Naive B cell (primary cell): ENCODE measurements at places on chromosomes 6 and 20.

DNA sequence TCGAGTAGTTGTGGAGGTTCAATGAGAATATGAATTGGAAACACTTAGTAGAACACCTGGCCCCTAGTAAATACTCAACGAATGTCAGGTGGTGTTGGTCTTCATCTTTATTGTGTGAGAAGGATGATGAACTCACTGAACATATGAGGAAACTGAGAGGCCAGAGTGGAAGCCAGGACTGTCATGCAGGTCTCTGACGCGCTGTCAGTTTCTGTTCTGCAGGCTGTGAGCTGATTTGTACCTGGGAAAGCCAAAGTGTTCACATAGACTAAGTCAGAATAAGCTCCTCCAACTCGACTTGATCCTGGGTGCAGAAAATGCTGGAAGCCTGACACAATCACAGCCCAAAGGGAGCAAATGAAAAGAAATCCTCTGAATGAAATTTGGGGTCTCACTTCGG lies 222.2 kb downstream of the LY86 start:
- peak; percentile 39 for DNase-seq

- no peak for DNase-seq
These were observed 154.6 kb downstream of the SASH1 start for GRCh38 chr6:148497257-148497656.

- DNase-seq = no peak
These were observed 276.5 kb downstream of the CDC5L start for GRCh38 chr6:44663860-44664634.

DNA sequence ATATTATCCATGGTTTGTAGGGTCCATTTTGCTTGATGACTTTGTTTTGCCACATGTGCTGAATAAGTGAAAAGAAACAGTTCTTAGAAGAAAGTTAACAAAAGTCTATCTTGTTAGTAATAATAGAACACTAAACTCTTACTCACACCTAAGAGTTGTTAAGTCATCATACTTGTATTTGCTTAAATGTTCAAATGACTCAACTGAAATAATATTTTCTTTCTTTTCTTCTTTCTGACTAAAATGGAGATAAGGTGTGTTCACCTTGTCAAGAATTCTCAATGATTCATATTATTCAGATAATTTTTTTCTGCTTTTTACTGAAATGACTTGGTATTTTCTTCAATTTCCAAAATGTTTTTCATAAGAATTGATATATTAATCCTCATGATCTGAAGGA lies 327.2 kb downstream of the HTR1B start:
- DNase-seq = no peak

- no peak for DNase-seq
These were observed 207.8 kb downstream of the OTOR start for GRCh38 chr20:16955971-16956370.

DNA sequence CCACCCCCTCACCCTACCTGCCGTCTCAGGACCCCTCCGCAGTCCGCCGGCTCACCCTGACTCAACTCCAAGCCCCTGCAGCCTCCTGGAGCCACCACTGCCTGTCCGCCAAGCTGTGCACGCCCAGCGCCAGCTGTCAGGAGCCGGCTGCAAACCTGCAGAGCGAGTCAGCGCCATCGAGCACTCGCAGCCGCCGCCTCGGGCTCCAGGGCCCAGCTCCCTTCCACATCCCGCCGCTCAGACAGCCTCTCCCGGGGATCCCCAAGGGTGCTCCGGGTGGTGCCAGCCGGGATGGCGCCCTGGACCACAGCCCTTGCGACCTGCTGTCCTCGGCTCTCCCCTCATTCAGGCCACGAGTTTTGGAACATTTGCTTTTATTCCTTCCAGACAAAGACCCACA lies 4.3 kb downstream of the TNNC2 start:
- no peak for DNase-seq

- DNase-seq = no peak
These were observed 127.5 kb downstream of the EYA4 start for GRCh38 chr6:133368664-133369063.

DNA sequence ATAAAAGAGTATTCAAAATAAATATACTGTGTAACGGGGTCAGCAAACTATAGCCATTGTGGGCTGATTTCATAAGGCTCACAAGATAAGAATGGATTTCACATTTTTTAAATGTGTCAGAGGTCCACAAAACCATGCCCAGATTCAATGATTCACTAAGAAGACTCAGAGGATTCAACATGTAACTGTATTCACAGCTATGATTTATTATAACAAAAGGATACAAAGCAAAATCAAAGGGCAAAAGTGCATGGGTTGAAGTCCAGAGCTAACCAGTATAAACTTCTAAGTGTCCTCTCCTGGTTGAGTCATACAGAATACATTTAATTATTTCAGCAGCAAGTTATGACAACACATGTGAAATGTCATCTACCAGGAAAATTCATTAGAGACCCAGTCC lies 49.2 kb downstream of the TBC1D32 start:
- DNase-seq = no peak

- DNase-seq = no peak
These were observed 175.4 kb upstream of the FLRT3 start for GRCh38 chr20:14512839-14513238.

- DNase-seq = no peak
These were observed 174.3 kb downstream of the TTLL2 start for GRCh38 chr6:167499161-167499660.

GRCh38 chr6:52815167-52816092 lies 11.8 kb upstream of the GSTA1 start:
- peak; percentile 15 for DNase-seq

DNA sequence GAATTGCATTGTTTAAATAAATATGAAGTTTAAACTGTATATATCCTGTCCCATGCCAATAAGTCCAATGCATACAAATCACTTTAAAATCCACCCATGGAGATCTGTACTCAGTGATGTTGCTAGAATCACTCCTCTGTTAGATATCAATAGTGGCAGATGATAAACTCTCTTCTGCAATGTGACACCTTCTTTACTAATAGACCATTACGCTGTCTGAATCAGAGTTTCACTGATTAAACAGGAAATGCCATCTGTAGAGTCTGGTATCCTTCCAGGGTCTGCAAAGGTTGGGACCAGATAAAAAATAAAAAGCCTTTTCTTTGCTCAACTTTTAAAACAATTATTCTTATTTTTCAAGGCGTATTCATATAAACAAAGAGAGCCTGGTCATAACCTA lies 134.5 kb downstream of the EDN3 start:
- no peak for DNase-seq

GRCh38 chr6:18654821-18655220 lies 267.7 kb downstream of the RNF144B start:
- DNase-seq = no peak

DNA sequence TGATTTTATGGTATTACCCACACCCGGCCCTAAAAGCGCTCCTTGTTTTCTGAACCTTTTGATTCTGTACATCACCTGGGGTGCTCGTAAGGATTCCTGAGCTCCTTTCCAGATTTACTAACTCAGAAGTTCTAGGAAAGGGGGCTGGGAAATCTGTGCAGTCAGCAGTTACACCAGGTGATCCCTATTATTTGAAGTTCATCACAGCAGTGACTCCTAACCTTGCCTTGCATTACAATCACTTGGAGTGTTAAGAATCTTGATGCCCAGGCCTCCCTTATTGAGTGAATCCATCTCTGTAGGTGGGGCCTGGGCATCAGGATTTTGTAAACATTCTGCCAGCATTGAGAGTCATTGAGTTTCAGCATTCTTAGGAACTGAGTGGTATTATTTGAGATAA lies 44.7 kb downstream of the BMP6 start:
- DNase-seq = no peak

DNA sequence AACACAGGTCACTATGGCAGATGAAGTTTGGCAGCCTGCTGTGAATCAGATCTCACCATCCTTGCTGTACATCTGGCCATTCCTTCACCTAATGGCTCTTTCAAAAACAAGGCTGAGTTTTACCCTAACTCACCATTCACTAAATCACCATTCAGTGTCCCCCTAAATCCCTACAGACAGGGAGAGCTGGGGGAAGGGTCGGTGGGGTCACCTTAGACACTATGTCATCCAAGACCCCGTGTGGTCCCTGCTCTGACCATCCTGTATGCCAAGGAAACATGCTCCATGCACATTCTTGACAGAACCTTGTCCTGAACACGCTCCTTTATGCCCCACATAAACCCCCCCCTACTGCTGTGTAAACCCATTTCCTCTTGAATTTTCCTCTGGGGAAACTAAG lies 31.8 kb upstream of the IL17A start:
- no peak for DNase-seq

- no peak for DNase-seq
These were observed 130.8 kb downstream of the SGK1 start for GRCh38 chr6:134187154-134187553.

GRCh38 chr6:168216117-168216516 lies 103.5 kb downstream of the DACT2 start:
- no peak for DNase-seq

DNA sequence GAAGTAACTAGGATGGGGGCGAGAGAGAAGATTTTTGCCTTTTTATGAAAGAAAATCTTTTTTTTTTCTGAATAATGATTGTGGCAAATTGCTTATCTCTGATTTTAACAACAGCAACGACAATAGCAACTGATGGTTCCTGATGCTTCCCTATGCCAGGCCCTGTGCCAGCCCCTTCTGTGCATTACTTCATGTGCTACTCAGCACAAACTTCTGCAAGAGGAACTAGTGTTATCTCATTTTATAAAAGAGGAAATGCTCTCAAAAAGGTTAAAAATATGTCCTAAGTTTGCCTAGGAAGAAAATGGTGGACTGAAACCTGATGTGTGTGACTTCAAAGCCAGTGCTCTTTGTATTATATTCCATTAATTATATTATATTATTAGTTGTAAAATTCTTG lies 74.0 kb upstream of the RALGAPA2 start:
- no peak for DNase-seq

- no peak for DNase-seq
These were observed 228.3 kb downstream of the ARHGAP18 start for GRCh38 chr6:129481706-129482105.

DNA sequence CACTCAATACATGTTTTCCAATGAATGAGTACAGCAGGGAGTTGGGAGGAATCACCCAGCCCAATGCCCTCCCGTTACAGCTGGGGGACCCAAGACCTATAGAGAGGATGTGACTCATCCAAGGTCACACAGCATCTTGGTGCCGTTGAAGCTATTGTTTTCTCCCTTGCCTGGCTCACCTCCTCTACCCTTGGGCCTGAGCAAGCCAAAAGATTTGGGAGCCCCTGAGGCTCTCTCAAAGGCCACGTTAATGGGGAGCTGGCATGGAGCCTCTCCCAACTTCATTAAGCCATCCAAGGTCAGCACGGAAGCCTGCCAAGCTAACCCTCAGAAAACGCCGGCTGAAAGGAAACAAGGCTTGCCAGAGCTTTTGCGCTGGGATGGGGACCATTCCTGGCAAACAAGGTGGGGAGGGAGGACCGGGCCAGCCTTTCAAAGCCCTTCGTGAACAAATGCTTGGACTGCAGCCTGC lies 30.4 kb downstream of the KCNB1 start:
- no peak for DNase-seq

- no peak for DNase-seq
These were observed 1.5 kb downstream of the TAGAP start for GRCh38 chr6:159043251-159043650.

- no peak for DNase-seq
These were observed 17.5 kb downstream of the CTCFL start for GRCh38 chr20:57507477-57507876.

GRCh38 chr20:48019496-48019895 lies 234.2 kb upstream of the SULF2 start:
- no peak for DNase-seq

DNA sequence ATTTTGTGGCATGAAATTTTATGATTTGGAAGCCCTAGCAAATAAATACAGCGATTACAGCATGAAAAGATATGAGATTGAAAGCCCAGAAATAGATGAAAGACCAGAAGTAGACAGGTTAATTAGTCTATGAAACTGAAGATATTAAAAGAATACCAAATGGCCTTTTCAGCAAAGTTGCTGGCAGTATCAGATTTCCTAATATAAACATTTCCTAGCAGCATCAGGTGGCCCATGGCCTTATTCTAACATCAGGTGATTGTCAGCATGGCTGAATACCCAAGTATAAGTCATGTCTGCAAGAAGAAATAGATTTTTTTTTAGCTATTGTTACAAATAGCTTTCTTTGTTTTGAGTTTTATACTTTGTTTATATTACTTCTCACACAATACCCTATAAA lies 93.2 kb downstream of the CLVS2 start:
- no peak for DNase-seq

DNA sequence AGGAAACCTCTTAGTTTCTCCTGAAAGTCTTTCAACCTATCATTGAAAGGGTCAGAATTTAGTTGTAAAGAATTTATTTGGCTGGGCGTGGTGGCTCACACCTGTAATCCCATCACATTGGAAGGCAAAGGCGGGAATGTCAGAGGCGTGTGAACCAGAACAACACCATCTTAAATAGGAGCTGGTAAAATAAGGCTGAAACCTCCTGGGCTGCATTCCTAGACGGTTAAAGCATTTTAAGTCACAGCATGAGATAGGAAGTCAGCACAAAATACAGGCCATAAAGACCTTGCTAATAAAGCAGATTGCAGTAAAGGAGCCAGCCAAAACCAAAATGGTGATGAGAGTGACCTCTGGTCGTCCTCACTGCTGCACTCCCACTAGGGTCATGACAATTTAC lies 29.6 kb downstream of the OR2B2 start:
- no peak for DNase-seq

DNA sequence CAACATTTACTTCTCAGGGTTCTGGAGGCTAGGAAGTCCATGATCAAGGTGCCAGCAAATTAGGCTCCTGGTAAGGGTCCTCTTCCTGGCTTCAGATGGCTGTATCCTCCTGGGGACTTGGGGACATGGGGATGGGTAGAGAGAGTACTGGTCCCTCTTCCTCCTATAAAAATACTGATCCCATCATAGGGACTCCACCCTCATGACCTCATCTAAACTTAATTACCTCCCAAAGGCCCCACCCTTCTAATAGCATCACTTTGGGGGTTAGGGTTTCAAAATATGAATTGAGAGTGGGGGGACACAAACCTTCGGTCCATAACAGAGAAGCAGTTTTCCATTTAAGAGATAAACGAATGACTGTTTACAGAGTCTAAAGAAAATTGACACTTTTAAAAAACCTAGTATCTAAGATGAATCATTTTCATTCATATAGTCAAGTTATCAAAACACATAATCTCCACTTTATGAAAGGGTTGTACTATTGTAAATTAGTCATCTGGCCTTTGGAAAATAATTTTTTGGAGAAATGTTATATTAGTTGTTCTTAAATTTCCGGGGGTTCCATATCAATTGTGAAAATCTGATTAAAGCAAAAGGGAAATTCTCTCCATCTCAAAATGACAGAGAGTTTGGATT lies 33.5 kb downstream of the ELOVL5 start:
- DNase-seq = no peak

DNA sequence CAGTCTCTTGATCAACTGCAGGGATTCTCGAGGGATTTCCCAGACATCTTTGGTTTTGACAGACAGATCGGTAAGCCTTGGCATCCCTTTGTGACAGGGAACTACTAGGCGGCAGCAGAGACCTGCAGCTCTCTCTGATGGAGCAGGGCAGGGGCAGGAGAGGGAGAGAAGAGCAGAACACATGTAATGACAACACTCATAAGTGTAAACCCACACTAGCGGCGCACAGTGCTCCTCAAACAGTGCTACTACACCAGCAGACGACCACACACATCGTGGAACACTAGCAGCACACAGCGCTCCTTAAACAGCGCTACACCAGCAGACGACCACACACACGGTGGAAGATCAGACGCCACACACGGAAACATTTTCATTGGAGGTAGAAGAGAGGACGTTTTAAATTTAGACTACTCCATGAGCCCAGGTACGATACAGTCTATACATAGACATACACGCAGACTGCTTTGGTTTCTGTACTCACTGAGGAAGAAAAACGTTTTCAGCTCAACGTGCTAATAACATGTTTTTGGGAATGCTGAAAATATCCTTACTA lies 94.5 kb upstream of the TRAF3IP2 start:
- no peak for DNase-seq

- no peak for DNase-seq
These were observed 263.1 kb downstream of the TBX18 start for GRCh38 chr6:84501315-84501714.
